ENCODE measurements at places on chromosomes 5 and 9. TPM values are rescaled to one million over a fixed set of nuclear protein-coding genes. Genes with fewer than 3 reads are reported as not detected.

Gene FRMPD1
- 0.14 TPM for total RNA-seq

Gene RASGRF2
- total RNA-seq, result 5.8 TPM

GRCh38 chr9:72583370-72583769, 62.0 kb downstream of the TMC1 start:
- peaks cover 16% of the 10 kb centered on the region for H3K4me1 ChIP-seq
- no peak overlapping the region for H3K27ac ChIP-seq
- H3K27me3 ChIP-seq, result no peaks in the 10 kb centered on the region
- no peak overlapping the region for H3K4me3 ChIP-seq

Gene SLC6A3
- total RNA-seq, result not detected

- no peaks in the 10 kb centered on the region for H3K36me3 ChIP-seq
- H3K4me1 ChIP-seq, result peaks cover 5% of the 10 kb centered on the region
- H3K27ac ChIP-seq, result no peak overlapping the region
Observed at GRCh38 chr5:100832252-100833230, 70.5 kb downstream of the ST8SIA4 start.

Gene ATP10B
- 71.8 TPM for total RNA-seq

Gene NAIF1
- 40.3 TPM for total RNA-seq

DNA sequence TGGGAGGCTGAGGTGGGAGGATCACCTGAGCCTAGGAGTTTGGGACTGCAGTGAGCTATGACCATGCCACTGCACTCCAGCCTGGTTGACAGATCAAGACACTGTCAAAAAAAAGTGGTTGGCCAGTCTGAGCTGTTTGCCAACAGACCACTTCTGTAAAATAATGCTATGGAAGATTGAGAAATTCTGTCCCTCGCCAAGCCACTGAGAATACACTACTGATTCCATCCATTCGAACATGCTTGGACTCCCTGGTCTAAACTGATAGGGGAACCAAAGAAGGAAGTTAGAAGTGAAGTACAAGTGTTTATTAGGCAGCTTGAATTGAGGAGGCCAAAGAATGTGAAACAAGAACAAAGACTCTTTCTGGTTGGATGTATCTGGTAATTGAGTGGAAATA, 27.2 kb downstream of the ENC1 start:
- no peaks in the 10 kb centered on the region for H3K27me3 ChIP-seq
- no peak overlapping the region for H3K4me3 ChIP-seq
- no peak for DNase-seq
- no peaks in the 10 kb centered on the region for H3K36me3 ChIP-seq

GRCh38 chr9:2816476-2817141, 27.3 kb downstream of the PUM3 start:
- peaks cover 43% of the 10 kb centered on the region for H3K36me3 ChIP-seq
- H3K27me3 ChIP-seq, result no peaks in the 10 kb centered on the region
- peaks cover 26% of the 10 kb centered on the region for H3K4me1 ChIP-seq
- H3K27ac ChIP-seq, result peak overlapping the region; percentile 8

Gene C9orf152
- total RNA-seq, result 20.4 TPM

DNA sequence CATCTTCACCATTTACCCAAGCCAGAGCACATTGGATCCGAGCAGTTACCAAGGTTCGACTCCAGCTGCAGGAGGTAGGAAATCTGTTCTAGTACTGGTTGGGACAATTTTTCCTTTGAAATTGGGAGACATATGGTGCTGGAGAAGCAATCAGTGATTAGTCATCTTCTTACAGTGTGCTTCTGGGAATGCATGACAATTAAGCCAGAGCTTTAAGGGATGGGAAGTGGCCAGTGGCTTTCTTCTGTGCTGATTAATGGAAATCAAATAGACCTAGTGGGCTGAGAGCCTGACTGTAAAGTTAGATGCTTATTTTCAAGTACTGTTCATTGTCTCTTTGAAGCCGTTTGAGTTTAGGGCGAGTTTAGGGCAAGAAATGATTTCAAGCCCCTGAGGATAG, 152.1 kb downstream of the UNC13B start:
- H3K36me3 ChIP-seq, result peaks cover 33% of the 10 kb centered on the region
- no peak for DNase-seq
- no peaks in the 10 kb centered on the region for H3K4me1 ChIP-seq
- H3K27ac ChIP-seq, result no peak overlapping the region

DNA sequence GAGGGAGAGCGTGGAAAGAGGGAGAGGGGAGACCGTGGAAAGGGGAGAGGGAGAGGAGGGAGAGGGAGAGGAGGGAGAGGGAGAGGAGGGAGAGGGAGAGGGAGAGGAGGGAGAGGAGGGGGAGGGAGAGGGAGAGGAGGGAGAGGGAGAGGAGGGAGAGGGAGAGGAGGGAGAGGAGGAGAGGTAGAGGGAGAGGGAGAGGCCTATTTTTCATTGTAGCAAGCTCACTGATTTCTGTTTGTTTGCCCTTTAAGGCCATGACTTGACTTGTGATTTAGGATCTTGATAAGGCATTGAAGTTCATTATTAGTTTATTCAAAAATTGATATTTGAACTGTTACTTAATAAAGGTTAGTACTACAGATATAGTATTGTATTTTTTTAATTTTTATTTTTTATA, 52.4 kb downstream of the DMXL1 start:
- no peaks in the 10 kb centered on the region for H3K36me3 ChIP-seq
- H3K4me1 ChIP-seq, result no peaks in the 10 kb centered on the region
- DNase-seq, result no peak
- no peaks in the 10 kb centered on the region for H3K27me3 ChIP-seq
- no peak overlapping the region for H3K27ac ChIP-seq

GRCh38 chr5:177546258-177546741, 8.1 kb downstream of the FAM193B start:
- H3K4me3 ChIP-seq, result no peak overlapping the region
- peaks cover 76% of the 10 kb centered on the region for H3K4me1 ChIP-seq
- DNase-seq, result peak; percentile 54
- H3K27me3 ChIP-seq, result no peaks in the 10 kb centered on the region

DNA sequence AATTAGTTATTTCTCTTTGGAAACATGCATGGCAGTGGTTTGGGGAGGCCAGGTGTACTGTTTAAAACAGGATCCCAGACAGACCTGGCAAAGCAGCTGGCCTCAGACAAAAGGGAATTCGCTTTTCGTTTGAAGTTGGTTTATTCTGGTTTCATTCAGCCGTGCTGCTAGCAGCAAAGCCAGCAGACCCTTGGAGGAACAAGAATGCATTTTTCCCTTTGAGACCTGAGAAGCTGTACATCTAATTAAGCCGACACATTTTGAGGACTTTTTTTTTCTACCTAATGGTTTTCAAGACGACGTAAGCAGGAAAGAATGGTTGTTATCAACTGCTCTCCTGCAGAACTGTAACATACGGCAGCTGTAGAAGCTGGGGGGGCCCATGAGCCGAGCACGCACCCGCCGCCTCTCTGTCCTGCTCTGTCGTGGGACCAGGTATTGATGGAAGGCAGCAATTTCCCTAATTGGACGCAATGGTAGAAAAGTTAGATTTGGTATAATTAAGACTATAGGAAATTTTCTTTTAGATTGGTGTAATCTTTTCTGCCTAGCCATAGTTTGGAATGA, 13.6 kb downstream of the PLEKHG4B start:
- H3K27ac ChIP-seq, result no peak overlapping the region
- DNase-seq, result no peak
- no peaks in the 10 kb centered on the region for H3K27me3 ChIP-seq

Gene ARHGEF37
- 25.7 TPM for total RNA-seq

DNA sequence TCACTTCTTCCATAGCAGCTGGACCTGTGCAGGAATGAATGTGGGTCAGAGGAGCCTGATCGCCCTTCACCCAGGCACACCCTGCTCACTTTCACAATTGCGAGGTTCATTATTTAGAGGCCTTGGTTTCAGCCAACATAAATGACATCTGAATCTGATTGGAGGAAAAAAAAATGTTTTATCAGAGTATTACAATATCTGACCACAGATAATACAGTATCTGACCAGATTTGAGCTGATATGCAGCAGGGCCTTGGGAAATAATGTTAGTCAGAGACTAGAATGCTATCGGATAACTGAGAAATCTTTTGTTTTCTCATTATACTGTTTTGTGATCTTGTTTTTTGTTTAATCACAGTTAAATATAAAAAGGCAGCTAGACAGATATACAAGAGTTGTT, 7.7 kb downstream of the ICE1 start:
- no peak overlapping the region for H3K4me3 ChIP-seq
- peaks cover 91% of the 10 kb centered on the region for H3K4me1 ChIP-seq
- no peaks in the 10 kb centered on the region for H3K36me3 ChIP-seq
- H3K27me3 ChIP-seq, result no peaks in the 10 kb centered on the region
- H3K27ac ChIP-seq, result no peak overlapping the region

Gene ST6GALNAC4
- total RNA-seq, result 4.5 TPM

GRCh38 chr9:105359892-105360291, 87.9 kb upstream of the FSD1L start:
- peaks cover 66% of the 10 kb centered on the region for H3K36me3 ChIP-seq
- H3K4me1 ChIP-seq, result no peaks in the 10 kb centered on the region
- H3K4me3 ChIP-seq, result no peak overlapping the region
- H3K27me3 ChIP-seq, result no peaks in the 10 kb centered on the region
- no peak for DNase-seq

DNA sequence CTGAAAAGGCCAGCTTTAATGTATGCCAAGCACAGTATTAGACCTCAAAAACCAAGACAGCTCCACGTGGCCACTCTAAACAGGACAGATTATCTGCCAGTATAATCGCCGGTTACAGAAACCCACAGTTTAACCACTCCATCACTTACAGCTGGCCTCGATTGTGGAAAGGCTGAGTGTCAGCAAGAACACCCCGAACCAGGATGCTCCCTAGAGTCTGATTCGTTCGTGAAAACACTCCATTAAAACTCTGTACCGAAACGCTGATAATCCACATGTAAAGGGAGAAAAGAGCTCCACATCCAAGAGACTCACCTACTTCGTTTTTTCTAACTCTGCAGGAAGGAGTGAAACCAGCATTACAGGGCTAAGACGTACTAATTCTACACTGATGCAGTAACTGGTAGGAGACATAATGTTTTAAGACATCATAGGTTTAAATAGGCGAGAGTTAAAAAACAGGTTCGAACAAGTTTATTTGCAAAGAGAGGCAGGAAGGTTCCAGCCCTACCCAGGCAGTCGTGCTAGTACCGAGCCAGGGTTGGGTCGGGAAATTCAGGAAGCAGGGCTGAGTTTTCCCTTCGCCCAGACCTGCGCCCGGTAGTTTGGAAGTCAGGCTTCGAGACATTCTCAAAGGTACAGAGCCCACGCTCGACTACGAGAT, 949 bp downstream of the SERINC5 start:
- peak; percentile 49 for DNase-seq
- H3K36me3 ChIP-seq, result no peaks in the 10 kb centered on the region
- H3K4me1 ChIP-seq, result peaks cover 34% of the 10 kb centered on the region
- no peaks in the 10 kb centered on the region for H3K27me3 ChIP-seq

DNA sequence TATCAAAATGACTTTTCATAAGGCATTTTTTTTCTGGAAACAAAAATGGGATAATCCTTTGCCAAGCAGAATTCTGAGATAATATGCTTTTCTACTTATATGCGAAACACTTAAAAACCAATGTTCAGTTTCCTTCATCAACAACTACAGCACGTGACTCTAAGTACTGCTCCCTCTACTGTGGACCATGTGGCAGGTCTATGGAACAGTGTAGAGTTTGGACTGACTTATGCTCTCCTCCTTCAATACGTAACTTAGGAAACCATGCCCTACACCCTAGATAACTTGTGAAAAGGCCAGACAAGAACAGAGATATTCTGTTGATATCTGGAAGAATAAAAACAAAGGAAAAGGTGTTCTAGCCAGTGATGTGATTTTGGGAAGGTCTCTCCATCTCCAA, 111.3 kb upstream of the GNA14 start:
- H3K4me1 ChIP-seq, result no peaks in the 10 kb centered on the region
- no peaks in the 10 kb centered on the region for H3K27me3 ChIP-seq
- DNase-seq, result no peak
- H3K4me3 ChIP-seq, result no peak overlapping the region
- H3K27ac ChIP-seq, result no peak overlapping the region
- H3K36me3 ChIP-seq, result peaks cover 7% of the 10 kb centered on the region

DNA sequence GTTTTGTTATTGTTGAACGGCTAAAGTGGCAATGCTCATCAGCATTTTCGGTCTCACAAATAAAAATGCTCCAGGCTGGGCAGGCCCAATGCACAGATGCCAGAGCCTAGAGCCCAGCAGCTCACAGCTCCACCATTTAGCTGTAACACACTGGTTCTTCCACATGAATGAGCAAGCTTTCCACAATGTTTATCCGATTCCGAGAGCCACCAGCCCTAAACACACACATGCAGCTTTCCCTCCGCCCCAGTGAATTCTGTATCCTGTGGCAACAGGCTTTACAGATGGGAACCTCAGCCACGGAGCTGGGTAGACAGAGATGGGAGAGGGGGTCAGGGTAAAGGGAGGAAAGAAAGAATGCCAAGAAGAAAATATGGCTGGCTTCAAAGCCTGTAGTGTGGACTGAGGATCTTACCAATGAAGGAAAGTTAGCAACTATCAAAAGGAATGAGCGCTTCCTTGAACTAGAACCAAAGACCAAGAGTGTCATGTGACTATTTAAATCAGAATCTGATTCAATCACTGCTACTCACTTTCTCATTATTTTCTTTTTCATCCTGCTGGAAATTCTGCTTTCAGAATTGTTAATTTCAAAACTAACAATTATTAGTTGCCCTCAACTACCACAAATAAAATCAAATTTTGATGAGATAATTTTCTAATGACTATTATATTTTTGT, 77.1 kb downstream of the MRPS27 start:
- peaks cover under 1% of the 10 kb centered on the region for H3K36me3 ChIP-seq
- no peak for DNase-seq
- H3K4me1 ChIP-seq, result peaks cover 3% of the 10 kb centered on the region
- no peaks in the 10 kb centered on the region for H3K27me3 ChIP-seq
- no peak overlapping the region for H3K27ac ChIP-seq

DNA sequence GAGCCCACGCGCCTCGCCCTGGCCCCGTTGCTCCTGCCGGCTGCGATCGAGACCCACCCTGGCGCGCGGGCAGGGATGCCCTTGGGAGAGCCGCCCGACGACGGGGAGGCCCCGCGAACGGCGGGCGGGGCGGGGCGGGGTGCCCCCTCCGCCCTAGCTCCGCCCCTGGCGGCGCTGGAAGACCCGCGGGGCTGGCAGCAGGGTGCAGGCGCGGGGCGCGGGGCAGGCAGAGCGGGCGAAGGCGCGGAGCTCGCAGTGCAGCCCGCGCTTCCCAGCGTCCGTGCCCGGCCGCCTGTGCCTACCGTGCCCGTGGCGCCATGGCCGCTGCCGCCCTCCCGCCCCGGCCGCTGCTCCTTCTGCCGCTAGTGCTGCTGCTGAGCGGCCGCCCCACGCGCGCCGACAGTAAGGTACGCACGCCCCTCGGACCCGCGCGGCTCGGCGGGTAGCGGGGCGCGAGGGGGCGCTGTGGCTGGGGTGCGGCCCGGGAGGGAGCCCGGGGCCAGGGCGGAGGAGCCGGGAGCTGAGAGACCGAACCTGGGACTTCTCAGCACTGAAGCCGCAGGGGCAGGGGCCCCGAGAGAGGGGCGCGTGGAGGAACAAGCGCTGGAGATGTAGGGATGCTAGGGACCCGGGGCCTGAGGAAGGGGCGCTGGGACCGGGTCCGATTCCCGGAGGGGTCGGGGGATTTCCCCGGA, at the start of gene OLFML2A:
Gene OLFML2A (plus strand): TSS at position 180 of the 695 bp plus-strand sequence. CDS start 138 bp downstream, at position 318.
- H3K4me1 ChIP-seq, result peaks cover 17% of the 10 kb centered on the region
- H3K27ac ChIP-seq, result peak within 1 kb of the TSS; percentile 57
- no peaks in the 10 kb centered on the region for H3K36me3 ChIP-seq

Gene BARHL1
- total RNA-seq, result not detected

Gene AJM1
- total RNA-seq, result 1.8 TPM

- H3K4me1 ChIP-seq, result peaks cover 9% of the 10 kb centered on the region
- no peaks in the 10 kb centered on the region for H3K36me3 ChIP-seq
- DNase-seq, result no peak
Observed at GRCh38 chr5:152140347-152140746, 215.7 kb upstream of the GLRA1 start.
